NCI-H1930 (cell line): ENCODE measurements at places on chromosomes 16 and 17.

- no peak for DNase-seq
Observed at GRCh38 chr16:84329016-84329415, 34.3 kb downstream of the WFDC1 start.

- no peak for DNase-seq
Observed at GRCh38 chr16:80725566-80726162, 78.7 kb downstream of the CDYL2 start.

DNA sequence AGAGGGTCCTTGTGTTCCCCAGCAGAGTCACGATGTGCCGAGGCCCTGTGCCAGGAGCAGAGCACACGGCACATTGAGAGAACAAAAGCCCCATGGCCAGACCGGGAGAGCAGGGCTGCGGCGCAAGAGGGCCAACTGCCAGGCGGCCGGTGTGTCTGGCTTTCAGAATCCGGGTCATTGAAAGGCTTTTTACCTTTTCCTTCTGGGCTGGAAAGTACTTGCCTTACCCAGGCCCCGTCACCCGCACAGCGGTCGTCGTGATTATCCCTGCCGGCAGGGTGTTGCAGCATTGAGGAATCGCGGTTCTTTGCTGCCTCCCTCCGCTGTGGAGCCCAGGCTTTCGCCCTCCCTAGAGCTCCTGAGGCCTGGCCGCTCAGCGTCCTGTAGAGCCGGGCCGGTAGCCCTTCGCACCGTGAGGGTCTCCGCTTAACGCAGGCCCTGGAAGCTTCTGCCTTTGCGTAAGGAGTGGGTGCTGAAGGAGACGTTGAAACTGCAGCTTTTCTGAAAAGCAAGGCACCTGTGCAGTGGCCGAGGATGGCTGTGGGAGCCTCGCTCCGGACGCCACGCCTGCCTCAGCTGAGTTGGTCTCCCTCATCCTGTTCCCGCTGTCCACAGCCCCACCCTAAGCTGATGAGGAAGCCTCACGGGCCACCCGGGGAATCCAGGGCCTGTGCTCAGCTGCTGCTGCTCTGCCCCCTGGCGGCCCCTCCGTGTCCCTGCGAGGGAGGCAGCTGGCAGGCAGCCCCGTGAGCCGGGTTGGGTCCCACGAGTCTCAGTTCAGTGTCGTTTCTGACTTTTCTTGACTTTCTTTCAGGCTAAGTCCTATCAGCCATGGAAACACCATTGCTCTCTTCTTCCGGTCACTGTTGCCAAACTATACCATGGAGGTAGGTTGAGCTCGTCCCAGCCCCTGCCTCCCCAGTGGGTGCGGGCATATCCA is 8.6 kb upstream of the MC1R start:
- DNase-seq, result no peak

GRCh38 chr17:73586921-73587602 is 57.2 kb downstream of the SDK2 start:
- no peak for DNase-seq

DNA sequence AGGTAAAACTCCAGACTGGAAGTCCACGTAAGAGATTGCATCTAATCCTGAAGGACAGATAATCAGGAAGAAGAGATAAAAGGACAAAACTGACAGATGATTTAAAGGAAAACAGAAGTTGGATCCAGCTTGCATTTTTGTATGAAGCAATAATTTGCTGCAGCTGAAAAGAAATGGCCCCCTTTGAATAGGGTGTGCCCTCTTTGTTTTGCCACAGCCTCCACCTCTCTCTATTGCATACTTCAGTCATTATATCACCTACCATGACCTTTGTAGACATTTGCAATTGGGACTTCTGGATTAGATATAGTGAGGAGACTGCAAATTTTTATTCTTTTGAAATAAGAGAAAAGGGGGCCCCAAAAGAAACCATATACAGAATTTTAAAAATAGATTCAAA is 8.1 kb downstream of the NOG start:
- no peak for DNase-seq

DNA sequence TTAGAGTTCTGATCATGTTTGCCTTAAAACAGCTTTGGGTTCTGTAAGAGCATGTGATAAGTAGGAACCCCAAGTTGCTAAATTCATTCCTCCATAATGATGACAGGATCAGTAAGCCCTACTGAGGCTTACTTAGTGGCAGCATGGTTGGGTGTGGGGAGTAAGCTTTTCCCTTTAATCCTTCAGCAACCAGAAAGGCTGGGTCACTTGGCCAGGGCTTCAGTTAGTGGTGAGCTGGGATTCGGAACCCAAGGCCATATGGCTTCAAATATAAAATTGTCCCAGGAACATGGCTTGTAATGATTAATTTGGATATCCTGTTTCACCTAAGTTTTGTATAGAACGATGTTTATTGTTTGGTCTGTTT is 850 bp downstream of the GINS3 start:
- DNase-seq, result no peak

- DNase-seq, result no peak
Observed at GRCh38 chr16:66159987-66160386, 206.5 kb upstream of the CDH5 start.

- no peak for DNase-seq
Observed at GRCh38 chr16:55081622-55082590, 151.2 kb downstream of the IRX5 start.
